Adipose tissue (tissue), 3 donors: ENCODE measurements at places on chromosomes 11 and 22. TPM values are rescaled to one million over a fixed set of nuclear protein-coding genes. Genes with fewer than 3 reads are reported as not detected.

The OR52N5 gene
- polyA plus RNA-seq, result not detected

The GPHA2 gene
- polyA plus RNA-seq, result not detected

The C22orf42 gene
- not detected for polyA plus RNA-seq

The BBOX1 gene
- polyA plus RNA-seq, result 0.10 TPM

The SHISA8 gene
- not detected for polyA plus RNA-seq

The THOC5 gene
- polyA plus RNA-seq, result 30.9 TPM

The MUC6 gene
- 6.2 TPM for polyA plus RNA-seq

The OR5P2 gene
- not detected for polyA plus RNA-seq

The SLCO2B1 gene
- 16.5 TPM for polyA plus RNA-seq

The SLC22A6 gene
- polyA plus RNA-seq, result not detected

The KBTBD3 gene
- polyA plus RNA-seq, result 1.7 TPM

The RAPSN gene
- 0.21 TPM for polyA plus RNA-seq

The DDIAS gene
- polyA plus RNA-seq, result 0.39 TPM

The OR52B6 gene
- not detected for polyA plus RNA-seq

The KRTAP5-5 gene
- not detected for polyA plus RNA-seq

The TMEM225 gene
- not detected for polyA plus RNA-seq

The SELENOO gene
- 22.3 TPM for polyA plus RNA-seq
